Fibroblast of skin of back (primary cell): ENCODE measurements at places on chromosomes 3 and 15.

GRCh38 chr3:64027658-64028057 is 4.4 kb upstream of the PSMD6 start:
- no peak for DNase-seq

DNA sequence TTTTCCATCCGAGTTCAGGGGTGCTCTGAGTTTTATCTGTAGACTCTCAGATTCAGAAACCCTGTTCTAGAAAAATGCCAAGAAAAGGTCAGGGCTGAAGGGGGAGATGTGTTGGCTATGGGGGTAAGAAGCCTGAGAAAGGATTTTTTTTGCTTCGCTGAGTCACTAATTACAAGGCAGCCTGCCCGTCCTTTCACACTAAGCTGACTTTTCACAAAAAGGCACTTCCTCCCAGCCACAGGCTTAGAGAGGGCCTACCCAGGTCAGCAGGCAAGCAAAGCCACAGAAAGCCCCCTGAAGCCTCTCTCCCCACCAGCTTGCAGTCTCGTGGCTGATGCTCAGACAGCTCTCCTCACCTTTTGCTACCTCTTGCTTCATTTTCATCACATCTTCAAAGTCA is 192.6 kb upstream of the PRICKLE2 start:
- peak; percentile 62 for DNase-seq

GRCh38 chr3:155103686-155104085 is 23.6 kb downstream of the MME start:
- no peak for DNase-seq

DNA sequence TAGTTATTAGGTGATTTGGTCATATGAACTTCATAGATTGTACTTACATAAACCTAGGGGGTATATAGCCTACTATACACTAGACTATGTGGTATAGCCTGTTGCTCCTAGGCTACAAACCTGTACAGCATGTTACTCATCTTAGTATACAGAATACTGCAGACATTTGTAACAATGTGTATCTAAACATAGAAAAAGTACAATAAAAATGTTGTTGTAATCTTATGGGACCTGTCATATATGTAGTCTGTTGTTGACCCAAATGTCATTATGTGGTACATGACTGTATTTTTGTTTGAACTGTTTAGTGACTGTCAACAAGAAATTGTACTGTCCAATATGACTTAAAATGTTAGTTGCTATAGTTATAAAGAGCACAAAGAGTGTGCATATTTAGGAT is 69.8 kb downstream of the TCF12 start:
- no peak for DNase-seq

DNA sequence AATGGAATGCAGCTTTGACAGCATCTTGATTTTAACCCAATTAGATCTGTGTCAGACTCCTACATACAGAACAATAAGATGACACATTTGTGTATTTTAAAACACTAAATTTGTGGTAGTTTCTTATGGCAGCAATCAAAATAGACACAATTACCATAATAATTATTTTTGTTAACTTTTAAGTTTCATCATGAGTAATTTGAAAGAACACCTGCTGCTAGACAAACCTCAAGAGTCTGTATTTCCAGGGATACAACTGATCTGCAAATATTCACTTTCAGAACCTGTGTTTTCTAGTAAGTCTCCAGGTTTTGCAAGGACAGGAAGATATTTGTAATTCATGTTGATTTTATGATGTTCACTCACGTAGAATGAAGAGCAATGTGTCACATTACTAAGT is 736.8 kb downstream of the DIPK2A start:
- no peak for DNase-seq

DNA sequence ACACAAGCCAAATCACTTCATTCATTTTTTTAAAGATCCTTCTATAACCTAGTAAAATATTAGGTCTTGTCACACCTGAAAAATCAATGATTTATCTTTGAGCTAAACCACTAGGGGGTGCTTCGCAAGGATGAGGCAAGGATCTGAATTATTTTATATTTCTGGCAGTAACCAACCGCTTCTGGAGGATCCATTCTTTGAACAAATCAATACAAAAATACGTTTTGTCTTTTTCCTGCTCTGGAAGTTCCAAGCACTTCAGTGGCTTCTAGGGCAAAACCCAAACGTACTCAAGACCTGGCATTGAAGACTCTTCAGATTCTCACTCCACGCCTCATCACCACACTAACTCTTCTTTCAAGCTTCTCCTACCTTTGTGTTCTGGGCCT is 486 bp downstream of the LSG1 start:
- DNase-seq: peak; percentile 43

DNA sequence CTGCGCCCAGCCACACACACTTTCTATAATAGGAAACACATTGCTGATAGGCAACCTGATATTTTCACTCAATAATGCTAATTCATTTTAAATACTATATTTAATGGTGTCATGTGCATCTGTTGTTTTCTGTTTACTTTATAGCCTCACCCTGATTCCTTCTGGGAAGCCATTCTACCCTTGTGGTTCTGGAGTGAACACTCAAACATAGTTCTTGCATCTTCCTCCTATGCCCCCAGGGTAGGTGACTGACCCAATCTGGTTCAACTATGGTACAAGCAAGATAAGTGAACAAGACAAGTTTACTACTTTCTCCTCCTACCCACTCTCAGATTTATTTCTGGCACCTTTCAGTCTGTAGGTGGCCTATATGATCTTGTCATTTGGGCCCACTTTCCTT is 4.3 kb upstream of the SCG3 start:
- DNase-seq: no peak

DNA sequence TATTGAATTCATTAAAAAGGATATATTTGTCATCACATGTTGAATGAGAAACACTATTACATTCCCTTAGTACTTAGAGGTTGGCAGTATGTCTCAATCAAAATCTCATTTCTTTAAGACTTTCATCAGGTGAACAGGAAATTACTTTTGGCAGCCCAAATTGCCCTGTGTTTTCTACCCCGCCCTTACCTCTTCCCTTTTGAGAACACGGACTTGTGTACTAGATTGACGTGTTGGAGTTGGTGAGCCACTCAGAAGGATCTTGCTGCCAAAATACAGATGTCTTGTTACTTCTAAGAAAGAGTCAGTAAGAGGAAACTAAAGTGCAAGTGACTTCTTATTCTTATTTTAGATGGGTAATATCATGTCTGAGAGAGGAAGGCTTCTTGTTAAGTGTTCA is 386.9 kb downstream of the FEZF2 start:
- no peak for DNase-seq

GRCh38 chr3:52231502-52232278 is 6.2 kb upstream of the TLR9 start:
- peak; percentile 49 for DNase-seq

DNA sequence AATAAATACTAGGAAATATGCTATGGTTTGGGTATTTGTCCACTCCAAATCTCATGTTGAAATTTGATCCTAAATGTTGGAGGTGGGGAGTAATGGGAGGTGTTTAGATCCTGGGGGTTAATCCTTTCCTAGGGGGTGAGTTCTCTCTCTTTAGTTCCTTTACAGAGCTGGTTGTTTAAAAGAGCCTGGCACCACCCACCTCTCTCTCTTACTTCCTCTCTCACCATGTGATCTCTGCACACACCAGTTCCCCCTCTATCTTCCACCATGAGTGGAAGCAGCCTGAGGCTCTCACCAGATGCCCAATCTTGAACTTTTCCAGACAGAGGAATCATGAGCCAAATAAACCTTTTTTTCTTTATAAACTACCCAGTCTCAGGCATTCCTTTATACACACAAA is 10.5 kb downstream of the SLC24A5 start:
- DNase-seq: no peak

GRCh38 chr3:58271901-58272501 is 34.0 kb upstream of the RPP14 start:
- peak; percentile 93 for DNase-seq

GRCh38 chr15:80310776-80311175 is 58.8 kb upstream of the CTXND1 start:
- DNase-seq: no peak

DNA sequence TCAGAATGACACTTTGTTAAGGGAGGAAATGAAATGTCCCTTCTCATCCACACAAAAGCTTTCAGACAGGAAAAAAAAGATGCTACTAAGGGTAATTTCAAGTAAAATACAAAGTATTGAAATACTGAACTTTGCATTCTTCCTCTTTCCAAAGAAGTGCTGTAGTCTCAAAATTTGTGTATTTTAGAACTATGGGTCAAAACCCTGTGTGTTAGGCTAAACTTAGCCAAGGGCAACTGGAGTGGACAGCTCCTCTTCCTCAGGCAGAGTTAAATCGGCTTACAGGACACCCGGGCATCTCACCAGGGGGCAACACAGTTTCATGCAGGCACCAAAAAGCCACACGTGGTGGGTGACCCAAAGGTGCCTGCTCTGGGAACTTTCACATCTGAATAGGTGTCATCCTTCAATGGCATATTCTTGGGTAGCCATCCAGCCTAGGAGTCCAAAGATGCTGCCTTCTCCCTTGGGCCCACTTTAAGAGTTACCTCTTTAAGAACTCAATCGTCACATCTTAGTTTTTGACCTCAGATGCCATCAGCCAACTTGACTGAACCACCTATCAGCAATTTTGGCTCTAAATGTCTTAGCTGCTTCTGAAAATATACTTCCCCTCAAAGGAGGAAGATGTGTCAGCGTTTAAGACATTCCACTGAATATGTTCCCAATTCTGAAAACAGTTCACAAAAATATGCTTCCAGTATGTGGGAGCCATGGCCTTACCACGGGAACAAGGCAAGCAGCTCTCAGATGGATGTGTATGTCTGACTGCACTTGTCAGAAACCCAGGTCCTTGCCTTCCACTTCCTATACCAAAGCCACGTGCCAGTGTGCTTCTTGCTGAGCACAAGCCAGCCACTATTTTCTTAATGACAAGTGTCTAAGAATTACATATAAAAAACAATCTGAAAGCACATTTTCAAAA is 32.2 kb upstream of the MUC13 start:
- DNase-seq: peak; percentile 21

DNA sequence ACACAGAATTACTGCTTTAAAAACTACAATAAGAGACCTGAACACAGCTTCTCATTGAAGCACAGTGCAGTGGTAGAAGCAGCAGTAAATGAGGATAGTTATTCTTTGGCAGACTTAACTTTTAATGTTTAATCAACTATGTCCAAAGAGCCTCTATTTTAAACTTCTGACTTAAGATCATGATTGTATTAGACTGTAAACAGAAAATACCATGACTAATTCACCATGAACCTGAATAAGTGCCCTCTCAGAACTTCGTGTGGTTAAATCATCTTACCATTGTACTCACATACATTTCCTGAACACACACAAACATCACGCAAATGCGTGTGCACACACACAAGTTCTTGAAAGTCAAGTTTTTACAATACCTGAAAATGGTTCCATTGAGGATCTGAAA is 13.9 kb downstream of the CEP152 start:
- peak; percentile 21 for DNase-seq

- peak; percentile 62 for DNase-seq
These were observed 92.0 kb downstream of the ALCAM start for GRCh38 chr3:105458518-105459215.

DNA sequence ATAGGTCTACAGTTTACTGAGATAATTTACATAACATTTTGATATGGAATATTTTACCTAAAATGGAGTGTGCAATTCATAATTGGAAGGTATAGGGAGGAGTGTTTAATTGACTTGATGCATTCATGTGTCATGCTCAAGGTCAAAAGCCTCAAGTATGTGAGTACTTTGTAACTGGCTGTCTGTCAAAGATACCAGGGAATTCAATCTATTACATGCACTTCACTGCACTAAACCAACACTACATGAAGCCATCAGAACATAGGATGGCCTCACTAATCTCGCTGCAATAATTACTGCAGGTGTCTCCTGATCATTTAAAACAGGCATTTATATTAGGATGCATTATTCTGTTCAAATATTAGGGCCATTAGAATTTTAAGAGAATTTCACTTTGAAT is 367.2 kb downstream of the CNTN4 start:
- DNase-seq: no peak

DNA sequence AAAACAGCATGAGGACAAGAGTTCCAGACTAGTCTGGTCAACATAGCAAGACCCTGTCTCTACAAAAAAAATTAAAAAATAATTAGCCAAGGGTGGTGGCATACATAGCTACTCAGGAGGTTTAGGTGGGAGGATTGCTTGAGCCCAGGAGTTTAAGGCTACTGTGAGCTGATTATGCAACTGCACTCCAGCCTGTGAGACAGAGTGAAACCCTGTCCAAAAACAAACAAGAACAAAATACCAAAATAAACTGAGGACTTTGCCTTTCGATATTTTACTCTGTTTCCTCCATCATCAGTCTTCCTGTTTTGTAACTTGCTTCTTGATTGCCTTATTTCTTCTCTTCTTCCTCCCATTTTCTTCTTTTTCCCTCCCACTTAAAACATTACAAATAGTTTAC is 504.4 kb downstream of the ROBO1 start:
- DNase-seq: no peak

- DNase-seq: no peak
These were observed 993.8 kb downstream of the GBE1 start for GRCh38 chr3:80767604-80768003.

GRCh38 chr3:66497288-66497984 is 3.4 kb downstream of the LRIG1 start:
- no peak for DNase-seq

DNA sequence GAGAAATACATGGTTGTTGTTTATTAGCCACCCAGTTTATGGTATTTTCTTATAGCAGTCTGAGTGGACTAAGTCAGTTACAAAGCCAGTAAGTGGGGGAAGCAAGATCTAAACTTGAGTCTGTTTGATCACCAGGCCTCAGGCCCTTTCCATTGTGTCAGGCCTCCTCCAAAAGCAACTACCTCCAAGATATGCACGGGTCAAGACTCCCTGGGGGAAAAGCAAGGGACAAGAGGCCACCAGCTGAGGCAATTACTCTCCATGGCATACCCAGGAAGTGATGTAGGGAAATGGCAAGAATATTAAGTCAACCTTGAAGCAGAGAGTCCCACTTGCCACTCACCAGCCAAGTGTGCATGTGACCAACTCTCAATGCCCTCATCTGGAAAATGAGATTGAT is 28.6 kb upstream of the SRGAP3 start:
- DNase-seq: no peak

- DNase-seq: no peak
These were observed 65.2 kb downstream of the NR2F2 start for GRCh38 chr15:96395687-96396086.

GRCh38 chr15:97941572-97941971 is 18.9 kb upstream of the ARRDC4 start:
- DNase-seq: no peak

GRCh38 chr3:12139111-12139511 is 19.6 kb downstream of the TIMP4 start:
- peak; percentile 58 for DNase-seq

DNA sequence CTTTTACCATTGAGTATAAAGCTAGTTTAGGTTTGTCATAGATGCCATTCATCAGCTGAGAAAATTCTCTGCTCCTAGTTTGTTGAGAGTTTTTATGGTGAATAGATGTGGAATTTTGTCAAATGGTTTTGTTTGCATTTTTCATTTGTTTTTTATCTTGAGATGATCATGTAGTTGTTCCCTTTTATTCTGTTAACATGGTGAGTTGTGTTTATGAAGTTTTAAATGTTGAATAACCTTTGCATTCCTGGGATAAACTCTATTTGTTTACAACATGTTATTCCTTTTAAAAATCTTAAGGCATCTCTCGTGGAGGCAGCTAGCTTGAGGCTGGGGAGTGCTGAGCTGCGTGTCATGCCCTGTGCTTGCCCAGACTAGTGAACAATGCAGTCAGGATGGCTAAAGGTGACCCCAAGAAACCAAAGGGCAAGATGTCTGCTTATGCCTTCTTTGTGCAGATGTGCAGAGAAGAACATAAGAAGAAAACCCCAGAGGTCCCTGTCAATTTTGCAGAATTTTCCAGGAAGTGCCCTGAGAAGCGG is 48.5 kb downstream of the ANAPC13 start:
- no peak for DNase-seq

- no peak for DNase-seq
These were observed 97.5 kb downstream of the SLC49A4 start for GRCh38 chr3:122892118-122892960.

- peak; percentile 33 for DNase-seq
These were observed 225.5 kb upstream of the CHRM5 start for GRCh38 chr15:33742800-33743199.
